ENCODE measurements at places on chromosomes 5 and 9.
A peak's percentile ranks its signal among the peaks of the same experiment; 100 is the strongest.

DNA sequence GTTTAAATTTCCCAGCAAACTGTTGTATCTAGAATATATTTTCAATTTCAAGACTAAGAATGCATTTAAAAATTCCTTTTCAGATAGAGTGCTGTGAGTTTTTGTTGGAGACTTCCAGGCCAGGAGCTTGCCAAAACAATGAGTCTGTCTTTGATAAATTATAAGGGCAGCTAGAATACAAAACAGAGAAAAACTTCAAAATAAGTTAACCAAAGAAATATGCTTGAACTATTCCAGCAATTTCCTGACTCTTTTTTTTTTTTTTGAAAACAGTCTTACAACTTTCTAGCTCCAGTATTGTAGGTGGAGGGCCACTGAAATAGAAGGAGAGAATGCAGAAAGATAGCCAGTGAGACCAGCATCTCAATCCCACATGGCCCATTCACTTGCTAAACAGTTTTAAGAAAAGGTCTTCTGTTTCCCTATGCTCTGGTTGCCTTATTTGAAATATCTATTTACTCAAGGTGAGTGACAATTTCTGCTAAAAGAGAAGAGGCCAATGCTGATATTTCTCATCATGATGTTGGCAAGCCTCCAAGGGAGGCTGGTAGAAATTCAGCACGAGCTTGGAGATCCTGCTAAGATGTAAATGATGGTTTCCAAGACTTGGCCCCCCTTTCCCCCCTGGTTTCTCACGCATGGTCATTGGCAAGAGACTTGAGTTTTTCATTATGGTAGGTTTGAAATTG, 103.2 kb downstream of the USP20 start:
- DNase-seq: no peak

DNA sequence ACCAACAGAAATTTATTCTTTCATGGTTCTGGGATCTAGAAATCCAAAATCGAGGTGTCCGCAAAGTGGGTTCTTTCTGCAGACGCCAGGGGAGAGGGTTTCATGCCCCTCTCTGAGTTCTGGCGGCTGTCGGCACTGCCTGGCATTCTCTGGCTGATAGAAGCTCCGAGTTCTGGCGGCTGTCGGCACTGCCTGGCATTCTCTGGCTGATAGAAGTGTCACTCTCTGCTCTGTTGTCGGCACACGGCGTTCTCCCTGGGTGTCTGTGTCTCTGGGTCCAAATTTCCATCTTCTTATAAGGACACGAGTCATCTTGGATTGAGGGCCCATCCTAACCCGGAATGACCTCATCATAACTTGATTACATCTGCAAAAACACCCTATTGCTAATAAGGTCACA, 7.6 kb downstream of the GFI1B start:
- DNase-seq: no peak

GRCh38 chr9:131868766-131869165, 128.9 kb upstream of the RAPGEF1 start:
- no peak for DNase-seq

- no peak for DNase-seq
These were observed 1.2 kb upstream of the CAPSL start for GRCh38 chr5:35939639-35940038.

- DNase-seq: no peak
These were observed 281.8 kb downstream of the MLLT3 start for GRCh38 chr9:20340511-20340861.

DNA sequence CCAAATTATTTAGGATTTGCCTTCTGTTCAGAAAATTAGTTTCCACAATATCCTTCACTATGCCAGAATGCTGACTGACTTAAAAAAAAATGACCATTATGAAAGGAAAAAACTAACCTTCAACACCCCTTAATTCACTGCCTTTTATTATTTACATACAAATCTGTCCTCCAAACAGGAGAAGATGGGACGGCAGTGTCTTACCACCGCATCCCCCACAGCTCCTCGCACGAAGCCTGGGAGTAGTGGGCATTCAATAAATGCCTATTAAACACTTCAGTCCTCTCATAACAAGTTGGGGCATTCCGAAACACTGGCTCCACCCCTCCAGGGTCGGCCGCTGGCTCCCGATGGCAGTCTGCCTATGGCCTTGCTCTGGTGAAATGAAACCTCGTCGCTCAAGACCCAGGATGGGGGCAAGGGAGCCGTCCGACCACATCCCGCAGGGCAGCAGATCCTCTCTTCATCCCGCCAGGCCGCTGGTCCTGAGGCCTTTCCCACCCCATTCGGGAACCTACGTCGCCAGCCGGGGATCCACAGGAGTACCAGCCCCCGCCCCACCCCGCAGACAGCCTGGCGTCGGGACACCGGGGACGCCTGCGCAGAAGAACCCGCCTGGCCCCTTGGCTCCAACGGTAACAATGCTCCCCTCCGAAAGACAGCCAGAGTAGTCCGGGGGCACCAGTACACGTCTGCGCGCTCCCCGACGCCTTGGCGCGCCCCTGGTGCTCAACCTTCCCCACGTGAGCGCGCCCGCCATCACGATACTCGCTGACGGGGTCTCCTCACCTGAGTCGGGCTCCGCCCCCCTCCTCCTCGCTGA, 613 bp downstream of the ZBTB5 start:
- DNase-seq: no peak

GRCh38 chr5:22372376-22372775, 480.8 kb downstream of the CDH12 start:
- no peak for DNase-seq

GRCh38 chr5:99922386-99922785, 612.8 kb upstream of the FAM174A start:
- no peak for DNase-seq

- DNase-seq: peak; percentile 24
These were observed 1.9 kb downstream of the PCSK5 start for GRCh38 chr9:75892216-75892911.

Data from endothelial cell (in vitro differentiated cells).